Keratinocyte (primary cell): ENCODE measurements at places on chromosomes 11 and 22.

DNA sequence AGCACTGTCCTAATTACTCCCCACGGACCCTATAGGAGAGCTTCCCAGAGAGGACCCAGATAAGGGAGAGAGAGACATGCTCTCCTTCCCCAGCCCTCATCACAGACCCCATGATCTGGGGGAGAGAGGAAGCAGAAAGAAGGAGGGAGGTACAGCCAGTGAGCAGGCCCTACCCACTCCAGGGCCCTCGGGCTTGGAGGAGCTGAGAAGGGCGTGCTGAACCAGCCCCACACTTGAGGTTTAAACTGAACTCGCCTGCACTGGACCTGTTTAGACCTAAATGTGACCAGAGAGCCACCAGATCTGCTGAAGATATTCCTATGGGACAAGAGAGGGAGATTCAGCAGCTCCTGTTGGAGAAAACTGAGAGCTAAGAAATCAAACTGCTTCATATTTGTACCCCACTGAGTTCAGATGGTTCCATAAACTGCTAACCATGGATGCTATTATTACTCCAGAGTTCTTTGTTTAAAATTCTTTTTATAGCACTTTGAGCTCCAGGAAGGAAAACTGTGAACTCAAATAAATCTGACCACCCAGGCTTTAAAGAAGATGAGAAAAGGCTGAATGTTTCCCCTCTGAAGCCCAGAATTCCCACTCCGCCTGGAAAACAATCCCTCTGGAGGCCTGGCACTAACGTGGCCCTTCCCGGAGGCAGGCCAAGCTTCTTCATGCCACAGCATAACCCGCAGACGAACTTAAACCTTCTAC is 67.2 kb downstream of the EFCAB6 start:
- DNase-seq: no peak
- H3K27ac ChIP-seq: no peak overlapping the region
- no peaks in the 10 kb centered on the region for H3K4me1 ChIP-seq
- no peak overlapping the region for H3K4me3 ChIP-seq
- H3K27me3 ChIP-seq: peaks cover 2% of the 10 kb centered on the region

DNA sequence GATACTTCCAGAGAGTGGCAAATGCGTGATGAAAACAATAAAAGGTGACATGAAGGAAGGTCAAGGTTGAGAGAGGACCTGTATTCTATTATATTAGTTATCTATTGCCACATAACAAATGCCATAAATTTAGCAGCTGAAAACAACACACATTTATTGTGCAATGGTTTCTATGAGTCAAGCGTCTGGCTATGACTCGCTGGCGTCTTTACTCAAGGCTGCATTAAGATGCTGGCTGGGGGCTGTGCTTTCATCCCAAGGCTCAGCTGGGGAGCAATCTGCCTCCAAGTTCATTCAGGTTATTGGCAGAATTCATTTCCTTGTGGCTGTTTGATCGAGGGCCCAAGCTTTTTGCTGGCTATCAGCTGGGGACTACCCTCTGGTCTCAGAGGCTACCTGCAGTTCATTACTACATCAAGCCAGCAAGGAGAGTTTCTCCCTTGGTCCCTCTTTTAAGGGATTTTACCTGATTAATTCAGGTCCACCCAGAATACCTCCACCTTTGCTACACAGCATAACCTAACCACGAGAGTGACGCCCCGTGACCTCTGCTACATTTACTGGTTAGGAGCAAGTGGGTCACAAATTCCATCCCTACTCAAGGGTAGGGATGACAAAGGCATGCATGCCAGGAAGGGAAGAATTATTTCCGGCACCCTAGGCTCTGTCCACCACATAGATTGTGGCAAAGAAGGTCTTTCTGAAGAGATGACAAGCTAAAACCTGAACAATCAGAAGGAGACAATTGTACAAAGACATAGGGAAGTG is 549.1 kb downstream of the MN1 start:
- H3K4me1 ChIP-seq: peaks cover 2% of the 10 kb centered on the region
- no peaks in the 10 kb centered on the region for H3K27me3 ChIP-seq
- H3K27ac ChIP-seq: no peak overlapping the region
- H3K36me3 ChIP-seq: no peaks in the 10 kb centered on the region
- H3K4me3 ChIP-seq: no peak overlapping the region

DNA sequence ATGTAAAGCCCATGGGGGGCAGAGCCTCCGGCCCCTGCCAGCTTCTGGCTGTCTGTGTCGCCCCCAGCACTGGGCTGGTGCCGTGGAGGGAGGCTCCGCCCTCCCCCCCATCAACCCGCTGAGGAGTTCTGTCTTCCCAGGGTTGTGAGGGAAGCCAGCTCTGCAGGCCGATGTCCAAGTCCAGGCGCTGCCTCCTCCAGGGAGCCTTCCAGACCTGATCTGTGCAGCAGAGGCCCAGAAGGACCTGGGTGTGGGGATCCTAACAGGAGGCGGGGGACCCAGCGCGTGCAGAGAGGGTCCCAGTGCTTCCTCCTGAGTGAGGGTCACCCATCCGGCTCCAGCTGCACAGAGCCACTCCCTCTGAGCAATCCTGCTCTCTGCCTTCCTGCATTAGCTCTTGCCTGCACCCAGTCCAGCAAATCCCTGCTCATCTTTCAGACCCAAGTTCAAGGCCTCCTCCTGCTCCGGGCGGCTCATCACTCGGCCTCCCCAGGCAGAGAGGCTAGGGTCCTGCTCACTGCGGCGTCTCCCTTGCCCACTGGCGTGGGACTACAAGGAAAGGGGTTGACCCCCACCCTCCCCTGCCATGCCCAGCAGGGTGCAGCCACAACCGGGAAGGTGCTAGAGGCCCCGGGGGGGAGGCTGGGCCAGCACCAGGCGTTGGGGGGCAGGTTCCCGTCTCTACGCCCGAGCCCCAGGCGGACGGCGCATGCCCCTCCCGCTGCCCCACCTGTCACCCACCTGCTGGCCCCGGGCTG is 16.4 kb downstream of the PRR33 start:
- H3K36me3 ChIP-seq: no peaks in the 10 kb centered on the region
- peaks cover 14% of the 10 kb centered on the region for H3K27me3 ChIP-seq
- no peak for DNase-seq
- no peak overlapping the region for H3K27ac ChIP-seq
- peaks cover 33% of the 10 kb centered on the region for H3K4me1 ChIP-seq

- H3K36me3 ChIP-seq: no peaks in the 10 kb centered on the region
- no peak overlapping the region for H3K4me3 ChIP-seq
- no peak for DNase-seq
- H3K27ac ChIP-seq: no peak overlapping the region
- H3K27me3 ChIP-seq: no peaks in the 10 kb centered on the region
Measured at GRCh38 chr11:47060807-47061206, 115.9 kb downstream of the ARFGAP2 start.

GRCh38 chr11:2781408-2782274 is 81.8 kb upstream of the KCNQ1OT1 start:
- no peak overlapping the region for H3K4me3 ChIP-seq
- H3K27me3 ChIP-seq: peaks cover 19% of the 10 kb centered on the region
- no peaks in the 10 kb centered on the region for H3K36me3 ChIP-seq

DNA sequence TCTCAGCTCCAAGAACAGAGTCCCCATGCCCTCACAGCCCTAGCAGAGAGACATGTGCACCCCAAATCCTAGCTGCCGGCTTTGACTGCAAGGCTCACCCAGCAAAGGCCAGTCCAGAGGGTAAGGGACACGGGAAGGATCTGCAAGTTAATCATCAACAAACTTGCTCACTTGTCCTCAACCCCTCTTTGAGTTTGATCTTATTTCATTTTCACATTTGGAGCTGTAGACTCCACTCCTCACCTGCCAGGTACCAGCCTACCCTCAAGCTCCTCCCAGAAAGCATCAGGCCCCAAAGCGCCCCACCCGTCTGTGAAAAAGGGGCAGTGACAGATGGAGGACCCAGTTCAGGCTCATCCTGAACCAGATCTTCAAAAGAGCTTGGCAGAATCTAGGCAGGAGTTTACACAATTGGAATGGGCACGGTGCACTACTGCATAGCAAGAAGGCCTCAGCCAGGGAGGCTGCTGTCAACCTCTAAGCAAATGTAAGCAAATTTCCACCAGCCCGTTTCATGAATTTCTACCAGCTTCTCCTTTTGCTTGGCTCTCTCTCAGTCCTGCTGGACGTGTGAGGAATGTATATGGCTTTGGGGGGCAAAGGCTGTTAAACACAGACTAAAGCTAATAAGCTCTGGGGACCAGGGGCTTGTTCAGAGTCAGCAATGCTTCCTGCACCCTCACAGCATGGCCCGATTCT is 5.5 kb downstream of the EHD1 start:
- no peak overlapping the region for H3K4me3 ChIP-seq
- peaks cover 25% of the 10 kb centered on the region for H3K36me3 ChIP-seq
- peaks cover 60% of the 10 kb centered on the region for H3K4me1 ChIP-seq
- no peak for DNase-seq
- no peaks in the 10 kb centered on the region for H3K27me3 ChIP-seq

DNA sequence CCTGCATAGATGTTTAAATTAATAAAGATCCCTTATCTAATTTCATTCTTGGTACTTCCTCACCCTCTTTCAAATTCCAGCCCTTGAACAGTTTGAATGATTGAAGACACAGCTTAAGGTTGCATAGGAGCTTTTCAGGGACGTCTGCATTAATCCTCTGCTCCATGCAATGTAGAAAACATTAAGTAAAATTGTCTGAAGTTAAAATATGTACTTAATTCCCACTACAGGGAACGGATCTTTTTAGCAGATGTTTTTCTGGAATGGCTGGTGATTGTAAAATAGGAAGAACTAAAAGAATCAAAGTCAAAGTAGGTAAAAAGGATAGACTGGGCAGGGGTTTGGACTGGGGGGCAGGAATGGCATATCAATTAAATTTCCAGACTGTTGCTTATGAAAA is 58.9 kb downstream of the ABTB2 start:
- no peaks in the 10 kb centered on the region for H3K36me3 ChIP-seq
- no peaks in the 10 kb centered on the region for H3K27me3 ChIP-seq
- no peaks in the 10 kb centered on the region for H3K4me1 ChIP-seq
- no peak overlapping the region for H3K27ac ChIP-seq
- no peak overlapping the region for H3K4me3 ChIP-seq

DNA sequence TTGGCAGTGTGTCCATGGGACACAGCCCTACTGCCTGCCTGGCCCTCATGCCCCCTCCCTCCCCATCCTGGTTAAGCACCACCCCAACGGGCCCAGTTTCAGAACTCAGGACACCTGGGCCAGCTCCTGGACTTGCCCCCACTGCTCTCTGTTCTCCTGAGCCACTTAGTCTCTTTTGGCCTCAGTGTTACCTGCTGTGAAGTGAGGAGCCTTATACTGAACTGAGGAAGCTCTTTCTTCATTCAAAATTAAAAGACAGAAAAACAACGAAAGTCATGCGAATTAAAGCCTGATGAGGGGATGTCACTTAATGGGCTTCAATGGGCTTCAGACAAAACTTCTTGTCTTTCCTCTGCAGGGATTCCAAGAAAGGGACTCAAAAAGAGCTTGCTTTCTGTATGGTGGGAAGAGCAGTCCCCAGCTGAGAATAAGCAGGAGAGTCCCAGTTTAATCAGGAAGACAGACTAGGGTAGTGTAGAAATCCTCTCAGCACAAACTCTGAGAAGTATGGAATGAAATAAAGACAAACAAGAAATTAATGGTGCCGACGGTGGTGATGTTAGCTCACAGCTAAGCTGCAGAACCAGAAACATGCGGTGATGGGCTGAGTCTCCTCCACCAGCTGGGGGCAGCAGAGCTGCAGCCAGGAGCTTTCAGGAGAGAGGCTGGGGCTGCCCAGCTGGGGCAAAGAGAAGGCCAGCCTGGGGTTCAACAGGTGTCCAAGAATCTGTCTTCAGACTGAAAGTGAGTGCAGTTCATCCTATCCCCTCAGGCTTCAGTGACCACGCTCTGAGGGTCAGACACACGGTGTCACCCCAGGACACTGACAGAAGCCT is 101.0 kb downstream of the GGTLC2 start:
- H3K4me3 ChIP-seq: no peak overlapping the region
- H3K36me3 ChIP-seq: no peaks in the 10 kb centered on the region
- no peaks in the 10 kb centered on the region for H3K27me3 ChIP-seq
- no peak overlapping the region for H3K27ac ChIP-seq

DNA sequence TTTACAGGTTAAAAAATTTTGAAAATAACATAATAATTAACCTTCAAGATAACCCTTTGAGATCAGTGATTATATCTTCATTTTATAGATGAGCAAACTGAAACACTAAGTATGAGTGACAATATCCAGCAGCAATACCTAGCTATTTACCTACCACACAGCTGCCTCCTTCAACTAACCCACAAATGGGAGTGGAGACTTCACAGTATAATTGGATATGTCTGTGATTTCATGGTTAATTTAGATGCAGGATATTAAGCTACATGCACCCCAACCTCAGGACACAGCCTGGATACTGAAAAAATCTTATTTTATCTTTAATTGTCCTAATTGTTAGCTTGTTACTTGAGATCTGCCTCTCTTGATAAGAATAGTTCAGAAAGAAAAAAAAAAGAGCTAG is 297.2 kb upstream of the ANO5 start:
- no peaks in the 10 kb centered on the region for H3K36me3 ChIP-seq
- H3K27me3 ChIP-seq: no peaks in the 10 kb centered on the region
- no peaks in the 10 kb centered on the region for H3K4me1 ChIP-seq
- no peak overlapping the region for H3K27ac ChIP-seq
- no peak for DNase-seq

GRCh38 chr11:9688716-9689511 is 25.0 kb downstream of the SWAP70 start:
- H3K27me3 ChIP-seq: no peaks in the 10 kb centered on the region
- DNase-seq: no peak
- no peak overlapping the region for H3K4me3 ChIP-seq
- peaks cover 59% of the 10 kb centered on the region for H3K4me1 ChIP-seq
